ENCODE measurements at places on chromosomes 3 and 15. TPM values are rescaled to one million over a fixed set of nuclear protein-coding genes. Genes with fewer than 3 reads are reported as not detected.
A peak's percentile ranks its signal among the peaks of the same experiment; 100 is the strongest.

GRCh38 chr3:127252446-127252845 is 35.4 kb downstream of the PRR20G start:
- no peak for DNase-seq

The C3orf22 gene
- total RNA-seq = not detected

- no peak for DNase-seq
These were observed 1090.9 kb downstream of the ROBO2 start for GRCh38 chr3:78130741-78131290.

The FRMD4B gene
- not detected for total RNA-seq

GRCh38 chr3:83946554-83946953 is 1012.2 kb upstream of the CADM2 start:
- no peak for DNase-seq

The GNAT1 gene
- total RNA-seq = not detected

- no peak for DNase-seq
These were observed 104.7 kb downstream of the UACA start for GRCh38 chr15:70658641-70659040.

- no peak for DNase-seq
These were observed 7.5 kb downstream of the ZDHHC3 start for GRCh38 chr3:44968447-44968858.

- no peak for DNase-seq
These were observed 206.9 kb downstream of the BBX start for GRCh38 chr3:107729686-107730085.

- DNase-seq = peak; percentile 66
These were observed 100.8 kb downstream of the OPA1 start for GRCh38 chr3:193693774-193694173.

- no peak for DNase-seq
These were observed 525.7 kb downstream of the TUSC7 start for GRCh38 chr3:117235304-117235703.

DNA sequence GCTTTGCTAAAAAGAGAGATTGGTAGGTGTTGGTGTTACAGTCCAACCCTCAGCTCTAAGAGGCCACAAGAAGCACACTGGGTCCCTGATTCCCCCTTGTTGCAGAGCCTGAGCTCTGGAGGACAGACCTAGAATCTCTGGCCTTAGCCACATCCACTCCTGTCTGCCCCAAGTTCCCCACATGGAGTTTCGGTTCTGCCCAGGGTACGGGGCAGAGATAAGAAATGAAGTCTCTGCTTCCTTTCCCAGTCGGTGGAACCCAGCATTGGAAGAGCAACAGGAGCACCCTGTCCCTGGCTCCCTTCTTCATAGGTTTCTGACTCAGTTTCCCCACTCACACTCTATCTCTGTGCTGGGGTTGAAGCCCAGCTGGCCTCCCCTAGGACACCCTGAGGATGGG is 13.2 kb downstream of the PRR23E start:
- no peak for DNase-seq
